ENCODE measurements at places on chromosomes 1 and 21.

GRCh38 chr1:214397497-214397896, 116.5 kb downstream of the SMYD2 start:
- DNase-seq, result no peak

GRCh38 chr1:20262810-20263534, 27.7 kb upstream of the VWA5B1 start:
- DNase-seq, result no peak

DNA sequence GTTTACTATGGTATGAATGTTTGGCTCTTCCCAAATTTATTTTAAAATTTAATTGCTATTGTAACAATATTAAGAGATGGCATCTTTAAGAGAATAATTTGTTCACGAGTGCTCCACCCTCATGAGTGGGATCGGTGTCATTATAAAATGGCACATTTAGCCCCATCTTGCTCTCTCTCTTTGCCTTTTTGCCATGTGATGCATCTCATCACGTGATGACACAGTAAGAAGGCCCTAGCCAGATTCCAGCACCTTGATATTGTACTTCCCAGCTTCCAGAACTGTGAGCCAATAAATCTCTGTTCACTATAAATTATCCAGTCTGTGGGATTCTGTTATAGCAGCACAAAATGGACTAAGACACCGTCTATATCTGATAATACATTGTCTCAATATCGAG, 355.8 kb downstream of the AMY1C start:
- DNase-seq, result no peak

GRCh38 chr1:37606481-37607263, 10.9 kb upstream of the GNL2 start:
- DNase-seq, result peak; percentile 59

DNA sequence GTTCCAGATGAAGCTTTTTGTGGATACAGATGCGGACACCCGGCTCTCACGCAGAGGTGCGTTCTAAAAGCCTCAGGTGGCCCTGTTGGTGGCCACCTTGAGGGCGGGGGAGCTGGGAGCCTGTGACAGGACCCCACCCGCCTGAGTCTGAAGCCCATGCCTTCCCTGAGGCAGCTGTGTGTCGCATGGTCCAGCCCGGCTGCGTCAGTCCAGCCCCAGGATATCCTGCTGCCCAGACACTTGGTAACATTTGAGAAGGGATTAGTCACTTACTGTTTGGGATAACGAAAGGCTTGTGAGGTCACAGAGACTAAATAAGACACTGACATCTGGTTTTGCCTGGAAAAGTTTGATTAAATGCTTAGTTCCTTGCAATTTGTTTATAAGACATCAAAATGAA, 68.9 kb downstream of the UCK2 start:
- no peak for DNase-seq

GRCh38 chr1:111227851-111228747, 586 bp downstream of the CHI3L2 start:
- peak; percentile 15 for DNase-seq

DNA sequence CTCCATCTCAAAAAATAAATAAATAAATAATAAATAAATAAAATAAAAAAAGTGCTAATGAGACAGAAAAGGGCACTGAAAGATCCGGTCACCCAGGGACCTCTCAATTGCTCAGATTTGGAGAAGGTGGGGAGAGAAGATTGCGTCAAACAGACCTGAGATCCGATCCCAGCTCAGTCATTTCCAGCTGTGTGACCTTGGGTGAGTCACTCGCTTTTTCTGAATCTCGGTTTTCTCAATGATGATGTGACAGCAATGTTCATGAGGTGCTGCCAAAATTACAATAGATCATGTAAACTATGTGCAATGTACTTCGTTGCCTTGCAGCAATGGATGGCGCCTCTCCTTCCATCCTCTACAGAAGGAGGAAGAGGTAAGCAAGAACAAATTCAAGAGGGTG, 11.1 kb upstream of the MEF2D start:
- peak; percentile 21 for DNase-seq

GRCh38 chr1:51032936-51033335, 62.9 kb downstream of the CDKN2C start:
- no peak for DNase-seq

GRCh38 chr1:37922767-37923550, 23.9 kb downstream of the INPP5B start:
- DNase-seq, result peak; percentile 97

DNA sequence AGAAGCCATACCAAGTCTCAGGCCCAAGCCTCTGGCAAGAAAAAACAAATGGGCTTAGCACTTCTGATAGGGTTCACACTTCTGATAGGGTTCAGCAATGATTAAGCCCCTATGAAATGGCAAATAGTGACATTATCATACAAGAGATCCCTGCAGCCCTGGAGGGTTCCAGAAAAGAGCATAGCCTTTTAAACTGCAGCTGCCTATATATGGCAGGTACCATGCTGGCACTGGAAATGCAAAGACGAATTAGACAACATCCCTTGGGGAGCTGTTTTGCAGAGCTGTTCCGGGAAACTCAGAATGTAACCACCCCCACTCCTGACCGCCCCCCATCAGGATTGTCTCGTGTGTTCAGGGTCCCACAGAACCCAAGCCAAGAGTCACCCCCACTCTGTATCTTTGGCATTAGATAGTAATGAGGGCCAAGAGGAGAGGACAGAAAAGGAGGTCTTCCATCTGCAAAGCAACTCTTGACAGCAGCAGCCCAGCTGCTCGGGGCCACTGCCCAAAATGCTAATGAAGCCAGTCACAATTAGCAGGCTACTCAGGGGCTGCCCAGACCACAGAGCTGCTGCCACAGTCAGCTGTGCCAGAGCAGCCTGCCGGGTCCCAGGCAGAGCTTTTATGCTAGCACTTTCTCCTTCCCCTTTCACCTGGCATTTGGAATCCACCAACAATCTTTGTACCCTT, 50.9 kb downstream of the ITPKB start:
- no peak for DNase-seq

DNA sequence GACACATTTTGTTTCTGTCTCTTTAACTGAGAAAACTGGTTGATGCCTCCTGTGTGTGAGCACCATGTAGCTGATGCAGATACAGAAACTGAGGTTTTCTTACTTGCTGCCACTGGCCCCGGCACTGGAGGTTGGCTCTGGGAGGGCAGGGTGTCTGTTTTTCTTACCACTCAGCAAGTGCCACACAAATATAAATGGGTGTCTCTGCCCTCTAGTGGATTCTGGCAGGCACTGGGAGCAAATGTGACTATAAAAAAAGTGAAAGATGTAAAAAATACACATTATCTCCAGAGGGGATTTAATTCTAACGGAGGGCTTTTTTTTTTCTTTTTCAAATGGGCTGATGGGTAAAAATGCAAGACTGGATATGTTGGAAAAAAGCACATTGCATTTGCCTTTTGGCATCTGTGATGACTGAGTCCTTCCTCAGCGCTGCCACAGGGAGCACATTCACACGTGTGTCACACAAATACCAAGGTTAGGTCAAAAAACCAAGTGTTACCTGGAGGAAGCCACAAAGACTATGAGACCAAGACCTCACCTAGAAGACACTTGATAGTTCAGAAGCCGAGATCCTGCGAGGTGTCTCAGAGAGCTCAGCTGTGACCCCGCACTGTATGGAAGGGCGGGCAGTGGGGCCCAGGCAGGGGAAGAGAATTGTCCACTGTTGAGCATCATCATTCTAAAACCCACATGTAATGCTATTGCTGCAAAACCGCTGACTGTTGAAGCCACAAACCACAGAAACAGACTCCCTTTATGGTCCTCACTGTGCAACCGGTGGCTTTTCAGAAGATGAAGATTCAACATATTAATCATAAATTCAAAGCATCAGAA, 18.9 kb downstream of the PGBD2 start:
- peak; percentile 93 for DNase-seq

DNA sequence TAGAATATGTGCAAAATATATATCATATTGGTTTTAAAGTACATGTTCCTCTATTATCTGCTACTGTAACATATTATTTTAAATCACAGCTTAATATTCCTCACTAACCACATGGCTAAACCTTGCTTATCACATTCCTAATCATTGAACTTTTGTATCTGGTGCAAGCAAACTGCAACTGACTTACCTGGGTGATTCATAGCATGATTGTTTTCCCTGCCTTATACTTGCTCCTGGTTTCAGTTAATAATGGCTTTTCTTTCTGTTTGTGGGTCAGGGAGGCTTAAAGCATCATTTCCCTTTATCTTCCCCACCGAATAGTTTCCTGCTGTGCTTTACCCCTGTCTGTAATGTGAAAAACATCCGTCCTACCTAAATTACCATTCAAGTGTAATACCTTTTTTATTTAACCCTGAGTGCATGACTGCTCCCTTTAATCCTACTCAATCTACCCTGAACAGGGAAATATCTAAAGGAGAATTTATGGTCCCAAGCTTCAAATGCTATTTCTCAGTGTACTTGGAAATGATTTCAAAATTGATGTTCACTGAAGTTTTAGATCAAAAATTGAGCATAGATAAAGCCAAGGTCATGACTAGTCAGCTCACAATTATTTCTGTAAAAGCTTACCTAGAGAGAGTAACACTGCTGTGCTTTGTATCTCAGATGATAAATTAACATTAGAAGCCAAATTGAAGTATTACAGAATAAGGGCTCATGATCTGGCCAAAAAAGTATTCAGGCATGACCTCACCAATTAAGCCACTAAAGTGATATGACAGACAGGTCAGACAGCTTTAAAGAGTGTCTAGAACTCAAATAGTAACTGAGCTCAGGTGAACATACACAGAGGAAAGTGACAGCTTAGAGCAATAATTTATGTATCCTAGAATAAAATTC, 507.1 kb downstream of the BRINP3 start:
- DNase-seq, result no peak

GRCh38 chr1:117964290-117965038, 34.9 kb downstream of the WDR3 start:
- no peak for DNase-seq

DNA sequence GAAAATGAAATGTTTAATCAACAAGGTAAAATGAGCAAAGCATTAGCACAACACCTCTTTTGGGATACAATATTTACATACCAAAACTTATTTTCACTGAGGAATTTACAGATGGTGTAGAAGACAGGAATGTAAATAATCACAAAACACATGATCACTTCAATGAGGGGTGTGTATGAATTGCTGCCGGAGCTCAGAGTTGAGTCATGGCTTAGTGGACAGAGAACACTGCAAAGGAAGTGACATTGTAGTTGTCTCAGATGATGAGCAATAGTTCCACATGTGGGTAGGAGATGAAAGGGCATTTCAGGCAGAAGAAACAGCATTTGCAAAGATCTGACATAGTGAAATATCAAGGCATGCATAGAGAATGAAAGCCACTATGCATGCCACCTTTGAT, 5.6 kb upstream of the KPRP start:
- DNase-seq, result no peak

DNA sequence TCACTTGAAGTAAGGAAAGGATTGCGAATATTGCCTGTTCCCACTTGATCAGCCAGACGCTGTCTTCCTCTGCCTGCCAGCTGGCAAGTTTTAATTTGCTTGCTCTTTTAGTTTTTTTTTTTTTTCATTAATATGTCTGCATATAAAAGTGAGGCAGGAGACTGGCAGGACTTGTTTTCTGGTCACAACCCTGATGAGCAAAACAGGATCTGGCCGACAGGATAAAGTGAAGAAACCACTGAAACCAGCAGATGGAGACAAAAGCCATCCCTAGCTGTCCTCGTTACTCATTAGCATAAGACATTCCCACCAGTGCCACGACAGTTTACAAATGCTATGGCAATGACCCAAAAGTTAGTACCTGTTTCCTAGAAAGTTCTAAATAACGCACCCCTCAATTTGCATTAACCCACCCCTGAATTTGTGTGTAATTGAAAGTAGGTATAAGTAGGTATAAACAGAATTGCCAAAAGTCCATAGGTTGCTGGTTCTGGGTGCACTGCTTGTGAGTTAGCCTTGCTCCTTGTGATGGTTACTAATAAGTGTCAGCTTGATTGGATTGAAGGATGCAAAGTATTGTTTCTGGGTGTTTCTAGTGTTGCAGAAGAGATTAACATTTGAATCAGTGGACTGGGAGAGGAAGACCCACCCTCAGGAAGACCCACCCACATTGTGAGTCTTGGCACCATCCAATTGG, 60.8 kb downstream of the ZNF684 start:
- DNase-seq, result peak; percentile 68

DNA sequence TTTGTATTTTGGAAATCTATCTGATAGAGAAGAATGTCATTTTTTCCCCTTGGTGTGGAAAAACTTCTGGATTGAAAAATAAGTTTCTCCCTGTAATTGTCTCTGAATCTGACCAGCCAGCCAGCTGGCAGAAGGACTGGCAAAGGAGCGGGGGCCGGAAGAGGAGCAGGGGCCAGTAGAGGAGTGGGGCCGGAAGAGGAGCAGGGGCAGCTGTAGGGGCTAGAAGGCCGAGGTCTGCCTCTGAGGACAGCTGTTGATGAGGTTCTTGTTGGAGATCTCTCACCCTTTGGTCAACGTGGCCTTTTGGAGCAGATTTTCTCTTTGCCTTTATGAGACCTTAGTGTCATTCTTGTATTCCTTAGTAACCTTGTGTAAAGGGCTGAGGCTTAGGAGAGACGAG, 121.8 kb downstream of the GALNT2 start:
- DNase-seq, result no peak

- DNase-seq, result peak; percentile 26
Observed at GRCh38 chr1:44780583-44781121, 5.3 kb downstream of the RPS8 start.

- DNase-seq, result no peak
Observed at GRCh38 chr1:88825721-88826120, 65.6 kb downstream of the GTF2B start.

- no peak for DNase-seq
Observed at GRCh38 chr1:240602189-240602588, 9.8 kb downstream of the GREM2 start.

DNA sequence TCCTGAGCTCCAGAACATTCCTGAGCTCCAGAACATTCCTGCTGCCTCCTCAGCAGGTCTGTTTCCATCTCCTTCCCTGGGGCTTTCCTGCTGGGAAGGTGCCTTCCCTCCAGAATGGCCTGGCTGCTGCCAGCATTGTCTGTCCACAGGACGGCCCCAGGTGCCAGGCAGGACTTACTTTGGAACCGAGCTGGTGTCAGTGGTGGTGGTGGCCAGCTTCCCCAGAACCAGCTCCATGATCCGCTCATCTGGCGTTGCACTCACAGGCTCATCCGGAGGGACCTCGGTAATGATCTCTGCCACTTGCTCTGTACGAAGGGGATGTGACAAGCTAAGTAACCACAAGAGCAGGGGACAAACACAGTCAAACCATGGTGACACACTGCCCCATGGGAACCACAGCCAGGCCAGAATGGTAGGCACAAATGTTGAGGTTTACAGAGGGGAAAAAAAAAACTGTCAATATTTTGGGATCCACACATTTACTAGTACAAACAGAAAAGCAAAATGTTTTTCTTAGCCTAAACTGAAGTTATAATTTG, 41.3 kb downstream of the PRDM15 start:
- no peak for DNase-seq

- DNase-seq, result no peak
Observed at GRCh38 chr1:42801832-42802473, 15.0 kb upstream of the ERMAP start.

Measured in MV-4-11 (cell line).